Ascending aorta (tissue), 2 donors: ENCODE measurements at places on chromosomes 2 and 18.

- H3K36me3 ChIP-seq, result no peaks in the 10 kb centered on the region
- no peaks in the 10 kb centered on the region for H3K4me1 ChIP-seq
- H3K27ac ChIP-seq, result no peak overlapping the region
- no peak overlapping the region for H3K4me3 ChIP-seq
- no peak for DNase-seq
Observed at GRCh38 chr2:140248623-140249022, 1468.4 kb upstream of the NXPH2 start.

- H3K4me3 ChIP-seq, result no peak overlapping the region
- H3K36me3 ChIP-seq, result no peaks in the 10 kb centered on the region
- H3K27ac ChIP-seq, result no peak overlapping the region
- peaks cover 3% of the 10 kb centered on the region for H3K4me1 ChIP-seq
- no peak for DNase-seq
- H3K27me3 ChIP-seq, result no peaks in the 10 kb centered on the region
Observed at GRCh38 chr18:26483633-26484032, 64.7 kb downstream of the KCTD1 start.

- H3K36me3 ChIP-seq, result no peaks in the 10 kb centered on the region
- H3K27me3 ChIP-seq, result no peaks in the 10 kb centered on the region
- H3K27ac ChIP-seq, result no peak overlapping the region
- H3K4me3 ChIP-seq, result no peak overlapping the region
- no peak for DNase-seq
Observed at GRCh38 chr2:29562896-29563295, 358.5 kb downstream of the ALK start.

DNA sequence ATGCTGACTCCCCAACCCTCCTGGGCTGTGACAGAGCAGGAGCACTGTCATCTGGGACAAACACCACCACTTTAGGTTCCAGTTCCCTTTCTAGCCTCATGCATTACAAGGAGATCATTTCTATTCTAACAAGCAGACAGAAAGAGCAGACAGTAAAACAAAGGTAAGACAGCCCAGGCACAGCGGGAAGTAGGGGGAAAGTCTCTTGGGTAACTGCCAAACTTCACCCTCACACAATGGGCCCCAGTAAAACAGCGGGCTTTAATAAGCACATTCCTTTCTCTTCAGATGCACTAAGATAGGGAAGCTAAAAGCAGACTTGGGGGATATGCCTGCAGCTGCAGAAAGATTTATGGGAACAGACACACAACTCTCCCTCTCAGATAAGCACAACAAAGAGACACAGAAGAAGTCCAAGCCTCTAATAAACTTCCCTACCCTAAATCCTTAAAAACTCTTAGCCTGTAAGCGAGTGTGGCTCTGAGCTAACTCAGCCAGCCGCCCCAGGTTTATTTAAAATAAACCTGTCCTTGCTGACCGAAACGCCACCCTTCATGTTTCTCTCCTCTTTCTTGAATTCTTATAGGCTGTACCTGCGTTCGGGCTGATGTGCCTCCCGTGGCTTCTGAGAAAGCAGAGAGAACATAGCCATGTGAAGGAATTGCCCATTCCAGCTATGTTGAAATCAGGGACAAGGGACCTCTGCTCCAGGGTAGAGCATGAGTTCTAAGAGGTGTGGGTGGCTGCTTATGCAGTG is 726.8 kb upstream of the DDX18 start:
- no peak overlapping the region for H3K27ac ChIP-seq
- no peak overlapping the region for H3K4me3 ChIP-seq
- DNase-seq, result no peak
- H3K27me3 ChIP-seq, result no peaks in the 10 kb centered on the region
- no peaks in the 10 kb centered on the region for H3K4me1 ChIP-seq

- no peak overlapping the region for H3K4me3 ChIP-seq
- no peaks in the 10 kb centered on the region for H3K4me1 ChIP-seq
- no peaks in the 10 kb centered on the region for H3K36me3 ChIP-seq
- no peak for DNase-seq
Observed at GRCh38 chr2:135818937-135819610, 17.9 kb downstream of the LCT start.

DNA sequence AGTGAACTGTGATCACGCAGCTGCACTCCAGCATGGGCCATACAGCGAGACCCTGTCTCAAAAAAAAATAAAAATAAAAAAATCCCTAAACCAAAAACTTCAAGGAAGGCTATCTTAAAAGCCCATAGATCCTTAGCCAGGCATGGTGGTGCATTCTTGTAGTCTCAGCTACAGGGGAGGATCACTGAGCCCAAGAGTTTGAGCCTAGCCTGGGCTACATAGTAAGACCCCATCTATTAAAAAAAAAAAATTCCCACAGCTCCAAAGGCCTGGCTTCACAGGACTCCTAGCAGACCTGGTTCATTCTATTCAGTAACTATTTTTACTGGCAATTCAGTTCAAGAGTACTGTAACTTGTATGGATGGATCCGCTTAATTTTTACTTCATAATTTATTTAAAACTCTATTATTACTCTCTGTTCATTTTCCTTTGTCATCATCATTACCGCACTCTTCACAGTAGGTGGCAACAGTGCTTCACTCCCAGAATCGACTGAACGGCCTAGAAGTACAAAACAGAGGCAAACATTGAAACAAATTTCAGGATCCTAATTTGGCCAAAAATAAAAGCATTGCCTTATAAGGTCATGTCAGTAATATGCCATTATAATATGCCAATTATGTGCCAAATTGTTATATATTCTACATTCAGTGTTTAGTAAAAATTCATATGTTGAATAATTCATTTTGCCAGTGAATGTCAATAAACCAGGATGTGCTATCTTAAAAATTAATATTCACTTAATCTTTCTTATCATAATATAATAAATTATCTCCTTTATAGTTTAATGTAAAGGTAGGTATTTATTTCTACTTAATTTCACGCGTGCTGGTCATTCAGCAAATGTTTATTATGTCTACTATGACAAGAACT is 14.3 kb upstream of the STAM2 start:
- H3K36me3 ChIP-seq, result no peaks in the 10 kb centered on the region
- H3K4me1 ChIP-seq, result no peaks in the 10 kb centered on the region
- no peak for DNase-seq

DNA sequence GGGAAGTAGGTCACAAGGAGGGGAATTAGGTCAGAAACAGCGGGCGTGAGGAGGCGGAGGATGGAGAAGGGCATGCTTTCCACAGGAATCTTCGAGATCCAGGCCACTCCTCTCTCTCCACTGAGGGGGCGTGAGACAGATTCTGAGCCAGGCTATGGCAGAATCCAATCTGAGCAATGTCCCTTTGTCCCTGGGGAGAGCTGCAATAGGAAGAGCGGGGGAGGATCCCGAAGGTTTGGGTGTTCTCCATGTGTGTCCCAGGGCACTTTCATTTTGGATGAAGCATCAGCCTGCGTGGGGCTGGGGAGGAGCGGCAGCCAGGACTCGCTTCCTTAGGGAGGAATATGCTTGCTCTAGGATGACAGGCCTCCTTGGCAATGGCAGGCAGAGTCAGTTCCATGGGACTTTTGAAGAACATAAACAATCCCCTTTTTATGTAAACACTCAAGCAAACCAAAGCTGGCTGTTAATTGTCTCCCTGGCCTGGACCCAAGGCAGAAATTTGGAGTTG is 84.0 kb downstream of the LIPG start:
- peak overlapping the region; percentile 15 for H3K4me3 ChIP-seq
- no peaks in the 10 kb centered on the region for H3K36me3 ChIP-seq
- no peaks in the 10 kb centered on the region for H3K27me3 ChIP-seq
- no peak overlapping the region for H3K27ac ChIP-seq

GRCh38 chr2:46487667-46488335 is 8.4 kb downstream of the TMEM247 start:
- peaks cover 3% of the 10 kb centered on the region for H3K4me1 ChIP-seq
- H3K36me3 ChIP-seq, result no peaks in the 10 kb centered on the region
- no peak for DNase-seq
- H3K27me3 ChIP-seq, result no peaks in the 10 kb centered on the region
